Activated CD4-positive, alpha-beta memory T cell treated with anti-CD3 and anti-CD28 coated beads for 36 hours (primary cell): ENCODE measurements at places on chromosomes 13 and 19.
A peak's percentile ranks its signal among the peaks of the same experiment; 100 is the strongest.

DNA sequence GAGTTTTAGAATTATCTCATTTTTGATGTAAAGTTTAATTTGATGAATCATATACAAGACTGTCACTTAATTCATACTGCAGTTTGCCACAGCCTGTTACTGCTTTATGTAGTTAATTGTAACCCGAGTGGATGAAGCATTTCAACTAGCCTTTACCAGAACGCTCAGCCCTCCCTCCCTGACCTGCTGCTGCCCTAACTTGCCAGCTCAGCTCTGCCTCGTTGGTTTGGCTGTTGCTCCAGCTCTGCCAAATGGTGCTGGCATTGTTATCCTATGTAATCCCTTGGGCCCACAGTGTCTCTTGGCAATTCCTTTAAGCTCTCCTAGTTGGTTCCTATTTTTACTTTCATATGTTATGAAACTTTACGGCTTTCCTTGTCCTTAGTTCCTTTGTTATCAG is 113.3 kb downstream of the LMO7 start:
- no peak for DNase-seq

GRCh38 chr19:17953869-17954268 is 13.0 kb upstream of the KCNN1 start:
- DNase-seq: no peak

DNA sequence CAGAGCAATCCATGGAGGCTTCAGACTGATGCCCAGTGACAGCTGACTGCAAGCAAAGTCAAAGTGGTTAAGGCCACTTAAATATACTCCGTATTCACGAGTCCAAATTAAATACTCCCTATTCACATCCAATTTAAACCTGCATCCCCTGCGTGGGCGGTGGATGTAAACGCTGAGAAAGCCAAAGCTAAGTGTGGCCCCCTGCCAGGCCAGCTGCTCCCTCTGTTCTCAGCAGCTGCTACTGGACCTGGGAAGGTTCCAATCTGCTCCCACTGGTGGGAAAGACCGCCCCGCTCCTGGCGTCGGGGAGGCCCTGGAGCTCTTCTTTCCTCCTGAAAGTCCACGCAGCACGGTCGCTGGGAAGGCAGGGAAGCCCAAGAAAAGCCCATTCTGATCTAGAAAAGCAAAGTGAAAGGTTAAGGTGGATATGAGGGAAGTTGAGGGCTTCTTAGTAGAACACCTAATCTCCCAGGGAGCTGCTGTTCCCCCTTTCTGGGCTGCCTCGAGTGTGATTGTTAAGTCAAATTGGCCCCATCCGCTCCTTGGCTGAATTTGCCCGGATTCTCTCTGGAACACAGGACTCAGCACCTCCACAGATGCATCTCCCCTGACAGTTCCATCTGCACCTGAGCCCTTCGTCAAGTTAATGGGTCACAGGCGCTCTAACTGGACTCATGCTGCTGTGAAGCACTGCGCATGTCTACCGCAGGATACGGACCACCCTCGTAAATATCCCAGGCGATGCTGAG is 205.5 kb downstream of the USP12 start:
- no peak for DNase-seq

GRCh38 chr19:18995804-18996241 is 37.5 kb downstream of the SUGP2 start:
- DNase-seq: peak; percentile 27

- DNase-seq: no peak
Observed at GRCh38 chr13:60019119-60019993, 144.4 kb downstream of the DIAPH3 start.

DNA sequence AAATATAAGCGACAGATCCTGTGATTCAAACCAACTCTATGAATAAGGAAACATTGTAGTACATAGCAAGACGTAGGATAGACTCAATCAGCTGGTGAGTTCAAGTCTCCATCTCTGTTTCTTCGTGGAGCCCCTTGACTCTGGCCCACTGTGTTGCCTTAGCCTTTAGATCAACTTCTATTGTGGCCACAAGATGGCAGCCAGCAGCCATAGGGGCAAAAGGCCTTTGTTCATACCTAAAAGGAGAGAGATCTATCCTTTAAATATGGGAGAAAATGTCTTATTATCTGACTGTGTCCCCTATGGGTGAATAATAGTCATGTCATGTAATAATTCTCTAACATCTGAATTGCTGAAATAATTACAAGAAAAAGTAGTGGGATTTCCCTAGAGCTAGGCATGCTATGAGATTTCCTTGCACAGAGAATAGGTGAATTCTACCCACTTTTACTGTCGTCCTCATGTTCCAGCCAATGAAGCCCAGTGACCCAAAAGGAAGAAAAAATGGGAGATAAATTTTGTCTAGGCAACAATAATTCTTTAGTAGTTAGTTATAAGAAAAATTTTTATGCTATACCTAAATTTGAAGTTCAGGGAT is 129.4 kb downstream of the PCDH20 start:
- DNase-seq: no peak
